ENCODE measurements at places on chromosomes 5 and 9. TPM values are rescaled to one million over a fixed set of nuclear protein-coding genes. Genes with fewer than 3 reads are reported as not detected.

- H3K4me1 ChIP-seq: no peaks in the 10 kb centered on the region
- H3K4me3 ChIP-seq: no peak overlapping the region
- H3K36me3 ChIP-seq: no peaks in the 10 kb centered on the region
- no peak overlapping the region for H3K27ac ChIP-seq
- no peaks in the 10 kb centered on the region for H3K27me3 ChIP-seq
- DNase-seq: no peak
These were observed 144.0 kb upstream of the ZNF462 start for GRCh38 chr9:106718936-106719335.

- DNase-seq: no peak
- H3K36me3 ChIP-seq: no peaks in the 10 kb centered on the region
- H3K4me1 ChIP-seq: no peaks in the 10 kb centered on the region
- no peak overlapping the region for H3K4me3 ChIP-seq
- no peak overlapping the region for H3K27ac ChIP-seq
These were observed 8.0 kb downstream of the SPOCK1 start for GRCh38 chr5:137491121-137491520.

DNA sequence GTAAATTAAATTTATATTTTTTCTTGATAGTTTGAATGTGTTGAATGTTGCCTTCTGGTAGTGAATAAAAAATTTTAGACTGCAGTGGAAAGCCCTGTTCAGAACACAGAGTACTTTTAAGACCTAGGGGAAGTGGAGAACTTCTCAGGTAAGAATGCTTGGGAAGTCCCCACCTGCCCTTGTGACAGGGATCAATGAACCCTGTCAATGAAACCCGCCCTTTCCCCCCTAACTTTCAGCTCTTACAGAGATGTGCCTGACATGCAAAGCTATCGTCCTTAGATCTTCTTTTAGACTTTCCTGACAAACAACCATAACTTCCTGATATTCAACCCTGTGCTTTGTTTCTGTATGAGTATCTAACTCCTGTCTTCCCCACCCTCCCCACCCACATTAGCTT lies 562.7 kb downstream of the TLE4 start:
- DNase-seq: no peak
- no peaks in the 10 kb centered on the region for H3K4me1 ChIP-seq
- H3K27me3 ChIP-seq: no peaks in the 10 kb centered on the region
- H3K36me3 ChIP-seq: no peaks in the 10 kb centered on the region

GRCh38 chr5:42990892-42991291 lies 49.2 kb downstream of the ANXA2R start:
- peak overlapping the region; percentile 98 for H3K27ac ChIP-seq
- no peak for DNase-seq
- no peaks in the 10 kb centered on the region for H3K36me3 ChIP-seq
- no peaks in the 10 kb centered on the region for H3K4me1 ChIP-seq
- H3K27me3 ChIP-seq: peaks cover 48% of the 10 kb centered on the region

DNA sequence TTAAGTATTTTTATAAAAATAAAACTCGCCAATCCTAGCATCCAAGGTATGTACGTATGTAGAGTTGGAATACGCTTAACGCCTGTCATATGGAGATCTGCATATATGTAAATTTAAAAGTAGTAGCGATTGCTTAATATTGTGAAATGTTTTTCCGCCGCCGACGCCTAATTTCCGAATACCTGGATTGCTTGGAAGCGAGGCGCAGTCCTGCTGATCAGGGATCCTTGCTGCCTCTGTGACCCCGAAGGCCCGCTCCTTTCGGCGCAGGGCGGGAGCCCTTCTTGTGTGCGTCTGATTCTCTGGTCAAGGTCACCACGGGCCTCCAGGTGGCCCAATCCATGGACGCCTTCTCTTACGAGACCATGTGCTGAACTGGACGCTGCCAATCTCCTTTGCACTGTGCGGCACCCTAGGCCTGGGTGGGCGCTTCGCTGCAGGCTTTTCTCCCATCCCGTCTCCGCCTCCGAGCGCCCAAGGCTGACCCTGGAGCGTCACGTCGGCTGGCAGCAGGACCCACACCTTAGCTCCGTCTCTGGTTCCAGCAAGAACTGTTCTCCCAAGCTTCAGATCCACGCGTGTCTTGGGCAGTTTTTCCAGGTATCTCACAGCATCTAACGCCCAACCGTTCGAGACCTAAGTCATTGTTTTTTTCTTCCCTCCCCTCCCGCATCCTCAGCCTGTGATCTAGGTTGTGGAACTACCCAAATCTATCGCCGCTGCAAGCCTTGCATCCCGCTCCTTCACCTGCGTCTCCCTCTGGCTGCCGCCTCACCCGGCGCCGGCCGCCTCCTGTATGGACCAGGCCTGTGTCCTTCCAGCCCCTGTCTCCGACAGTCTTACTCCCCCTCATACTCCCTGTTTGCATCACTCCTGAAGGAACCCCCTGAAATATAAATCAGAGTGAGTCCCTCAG lies 3.6 kb upstream of the TRIM41 start:
- H3K36me3 ChIP-seq: no peaks in the 10 kb centered on the region
- H3K4me1 ChIP-seq: no peaks in the 10 kb centered on the region
- no peak overlapping the region for H3K27ac ChIP-seq
- no peaks in the 10 kb centered on the region for H3K27me3 ChIP-seq
- no peak overlapping the region for H3K4me3 ChIP-seq

Gene PFN3
- total RNA-seq: not detected

Gene CARTPT
- not detected for total RNA-seq

GRCh38 chr5:150022158-150022531 lies 21.6 kb downstream of the HMGXB3 start:
- no peaks in the 10 kb centered on the region for H3K27me3 ChIP-seq
- H3K4me3 ChIP-seq: peak overlapping the region; percentile 18
- peaks cover 7% of the 10 kb centered on the region for H3K36me3 ChIP-seq
- DNase-seq: no peak
- H3K27ac ChIP-seq: peak overlapping the region; percentile 71
- H3K4me1 ChIP-seq: peaks cover 9% of the 10 kb centered on the region

Gene LHX2
- not detected for total RNA-seq

GRCh38 chr5:64792469-64792868 lies 23.7 kb downstream of the CWC27 start:
- no peak for DNase-seq
- no peak overlapping the region for H3K4me3 ChIP-seq
- no peaks in the 10 kb centered on the region for H3K36me3 ChIP-seq
- H3K27me3 ChIP-seq: no peaks in the 10 kb centered on the region
- H3K27ac ChIP-seq: no peak overlapping the region

GRCh38 chr9:6692881-6693361 lies 47.4 kb upstream of the GLDC start:
- no peak overlapping the region for H3K27ac ChIP-seq
- no peak overlapping the region for H3K4me3 ChIP-seq
- DNase-seq: no peak
- H3K4me1 ChIP-seq: no peaks in the 10 kb centered on the region
- no peaks in the 10 kb centered on the region for H3K36me3 ChIP-seq
- no peaks in the 10 kb centered on the region for H3K27me3 ChIP-seq

Gene ADCY2
- total RNA-seq: 4.9 TPM

GRCh38 chr9:89207026-89207425 lies 28.4 kb upstream of the SHC3 start:
- no peak overlapping the region for H3K4me3 ChIP-seq
- H3K36me3 ChIP-seq: no peaks in the 10 kb centered on the region
- no peak overlapping the region for H3K27ac ChIP-seq
- DNase-seq: no peak
- no peaks in the 10 kb centered on the region for H3K27me3 ChIP-seq

DNA sequence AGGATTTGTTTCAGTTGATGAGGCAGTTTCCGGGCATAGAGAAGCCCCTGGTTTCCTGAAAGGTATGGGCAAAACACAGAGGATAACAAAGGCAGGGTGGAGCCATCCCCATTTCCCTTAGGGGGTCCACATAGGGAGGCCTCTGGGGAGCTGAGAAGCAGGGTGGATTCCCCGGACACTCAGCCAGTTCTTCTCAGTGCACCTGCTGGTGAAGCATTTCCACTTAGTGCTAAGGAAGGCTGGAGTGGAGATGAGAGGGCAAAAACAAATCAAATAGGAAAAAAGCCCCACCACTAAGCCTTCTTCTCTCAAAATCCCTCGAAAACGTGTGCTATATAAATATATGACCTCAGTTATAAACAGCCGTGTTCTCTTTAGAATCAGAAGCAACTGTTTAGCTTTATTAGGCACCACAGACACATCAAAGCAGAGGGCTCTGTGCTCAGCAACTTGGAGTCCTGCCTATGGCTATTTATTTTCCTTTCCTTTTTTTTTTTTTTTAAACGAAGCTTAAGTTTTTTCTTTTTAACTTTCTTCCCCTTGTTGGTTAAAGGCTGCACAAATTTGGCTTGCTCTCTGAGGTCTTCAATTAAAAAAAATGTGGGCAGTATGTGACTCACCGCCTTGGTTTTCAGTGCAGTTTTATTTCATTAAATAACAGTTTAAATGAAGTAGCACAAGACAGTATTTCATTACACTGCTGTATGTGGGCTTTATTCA lies 67.7 kb downstream of the PRDM6 start:
- no peaks in the 10 kb centered on the region for H3K4me1 ChIP-seq
- no peak overlapping the region for H3K27ac ChIP-seq
- no peaks in the 10 kb centered on the region for H3K36me3 ChIP-seq
- no peak overlapping the region for H3K4me3 ChIP-seq
- no peaks in the 10 kb centered on the region for H3K27me3 ChIP-seq
- no peak for DNase-seq

DNA sequence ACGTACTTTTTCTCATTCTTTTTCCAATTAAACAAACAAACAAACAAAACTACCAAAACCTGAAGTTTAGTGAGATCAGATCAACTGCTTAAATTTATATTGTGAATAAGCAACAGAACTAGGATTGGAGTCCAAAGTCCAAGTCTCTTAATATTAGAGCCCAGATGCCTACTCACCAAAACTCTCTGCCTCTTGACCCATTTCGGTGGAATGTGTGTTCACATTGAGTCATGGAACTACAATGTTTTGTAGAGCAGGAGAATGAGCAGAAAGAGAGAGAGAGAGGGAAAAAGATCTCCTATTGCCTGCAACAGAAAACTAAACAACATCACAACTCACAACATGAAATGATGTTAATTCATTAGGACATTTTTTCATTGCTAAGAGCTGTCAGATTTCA lies 751.1 kb downstream of the TLR4 start:
- H3K27ac ChIP-seq: no peak overlapping the region
- H3K4me3 ChIP-seq: no peak overlapping the region
- H3K4me1 ChIP-seq: no peaks in the 10 kb centered on the region

- DNase-seq: no peak
- no peaks in the 10 kb centered on the region for H3K4me1 ChIP-seq
- no peaks in the 10 kb centered on the region for H3K36me3 ChIP-seq
- H3K27ac ChIP-seq: no peak overlapping the region
These were observed 59.1 kb upstream of the TMC1 start for GRCh38 chr9:72462340-72462739.

Gene FSTL4
- 0.88 TPM for total RNA-seq

Gene PCDHA10
- total RNA-seq: 0.64 TPM

DNA sequence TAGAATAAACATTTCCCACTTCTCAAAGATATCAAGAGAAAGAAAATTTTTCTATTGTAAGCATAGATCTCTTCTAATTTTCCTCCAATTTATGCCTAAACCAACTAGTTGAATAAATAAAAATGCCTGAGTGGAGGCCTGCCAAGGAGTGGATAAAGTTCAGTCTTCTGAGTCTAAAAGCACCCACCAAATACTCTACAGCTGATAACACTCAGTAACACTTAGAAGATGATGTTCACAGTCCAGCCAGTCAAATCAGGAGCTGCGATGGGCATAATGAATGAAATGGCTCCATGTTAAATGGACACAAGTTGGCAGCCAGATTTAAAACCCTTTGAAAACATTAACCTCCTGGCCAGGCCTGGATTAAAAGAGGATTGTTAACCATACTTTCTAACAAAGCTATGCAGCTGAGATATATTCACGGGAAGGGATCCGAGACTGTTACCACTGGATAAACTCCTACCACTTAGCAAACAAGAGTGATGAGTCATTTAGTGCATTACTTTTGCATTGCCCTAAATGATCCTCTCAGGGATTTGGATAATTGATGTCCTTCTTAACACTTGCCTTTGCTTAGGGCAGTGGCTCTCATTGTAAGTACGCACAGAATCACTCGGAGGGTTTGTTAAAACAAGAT lies 63.7 kb upstream of the CCDC112 start:
- no peak for DNase-seq
- H3K27ac ChIP-seq: no peak overlapping the region
- no peaks in the 10 kb centered on the region for H3K27me3 ChIP-seq
- H3K4me3 ChIP-seq: no peak overlapping the region
- no peaks in the 10 kb centered on the region for H3K36me3 ChIP-seq

GRCh38 chr5:115842089-115842935 lies 577 bp downstream of the AP3S1 start:
- no peak for DNase-seq
- peak overlapping the region; percentile 84 for H3K4me3 ChIP-seq
- H3K27me3 ChIP-seq: no peaks in the 10 kb centered on the region
- H3K27ac ChIP-seq: peak overlapping the region; percentile 91
- H3K4me1 ChIP-seq: no peaks in the 10 kb centered on the region
